Tongue (tissue), 3 donors: ENCODE measurements at places on chromosomes 1 and 21. TPM values are rescaled to one million over a fixed set of nuclear protein-coding genes. Genes with fewer than 3 reads are reported as not detected.

DNA sequence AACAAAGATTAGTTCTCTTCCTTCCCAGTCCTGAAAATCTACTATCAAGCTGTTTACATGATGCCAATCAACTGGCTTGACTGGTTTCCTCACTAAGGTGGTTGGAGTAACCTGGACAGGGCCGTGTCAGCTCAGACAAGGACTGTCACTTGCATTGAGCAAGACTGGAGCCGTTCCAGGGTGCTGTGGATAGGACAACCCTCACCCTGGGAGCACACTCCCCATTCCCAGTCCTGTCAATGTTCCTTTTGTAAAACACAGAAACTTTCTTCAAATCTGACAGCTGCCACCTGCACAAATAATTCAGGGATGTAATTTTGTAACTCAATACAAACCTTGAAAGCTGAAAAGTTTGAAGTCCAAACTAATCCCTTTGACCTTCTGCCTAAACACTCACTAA, 31.4 kb downstream of the PLPP3 start:
- peak; percentile 38 for DNase-seq

- no peak for DNase-seq
Measured at GRCh38 chr1:90726425-90726985, 9.4 kb upstream of the BARHL2 start.

- DNase-seq, result peak; percentile 79
Measured at GRCh38 chr1:178310685-178311105, 186.1 kb downstream of the CLEC20A start.

- no peak for DNase-seq
Measured at GRCh38 chr1:90710579-90711536, 6.2 kb downstream of the BARHL2 start.

Gene SMCP
- not detected for total RNA-seq

- DNase-seq, result no peak
Measured at GRCh38 chr1:77220687-77221463, 1.6 kb upstream of the PIGK start.

GRCh38 chr1:56709269-56709880, 64.3 kb downstream of the PRKAA2 start:
- DNase-seq, result peak; percentile 81

DNA sequence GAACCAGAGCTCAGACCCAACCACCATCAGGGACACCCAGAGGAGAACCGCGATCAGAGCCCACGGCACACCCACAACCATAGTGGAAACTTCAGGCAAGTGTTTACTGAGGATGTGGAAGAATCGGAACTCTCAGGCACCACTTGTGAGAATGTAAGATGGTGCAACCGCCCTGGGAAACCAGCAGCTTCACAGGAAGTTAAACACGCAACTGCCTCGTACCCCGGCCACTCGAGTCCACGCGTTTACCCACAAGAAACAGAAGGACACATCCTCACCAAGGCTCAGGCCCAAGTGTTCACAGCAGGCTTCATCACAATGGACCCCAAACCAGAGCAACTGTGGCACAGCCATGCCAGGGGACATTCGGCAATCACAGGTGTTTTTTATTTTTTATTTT, 51.4 kb upstream of the COL6A2 start:
- DNase-seq, result no peak

GRCh38 chr21:29777160-29777559, 162.6 kb downstream of the GRIK1 start:
- no peak for DNase-seq

GRCh38 chr1:116986421-116987255, 14.9 kb upstream of the CD101 start:
- DNase-seq, result no peak

- DNase-seq, result no peak
Measured at GRCh38 chr1:53608676-53609075, 130.3 kb downstream of the GLIS1 start.

Gene SH2D1B
- 0.62 TPM for total RNA-seq

DNA sequence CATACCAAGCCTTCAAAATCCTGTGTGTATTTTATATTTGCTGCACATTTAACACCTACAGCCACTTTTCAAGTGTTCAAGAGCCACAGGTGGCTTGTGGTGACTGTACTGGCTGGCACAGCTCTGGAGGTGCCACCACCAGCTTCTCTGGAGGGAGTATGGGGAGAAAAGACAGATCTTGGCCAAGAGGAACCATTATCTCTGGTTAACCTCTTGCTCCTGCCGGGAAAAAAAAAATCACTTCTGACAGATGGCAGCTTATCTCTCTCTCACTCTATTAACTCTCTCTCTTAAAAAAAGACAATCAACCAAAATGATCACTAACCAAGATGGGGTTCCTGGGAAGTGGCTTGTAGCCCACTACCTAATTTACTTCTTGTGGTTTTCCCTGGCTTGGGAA, 1.2 kb upstream of the RIIAD1 start:
- no peak for DNase-seq

Gene SELENBP1
- 40.3 TPM for total RNA-seq

Gene BRDT
- not detected for total RNA-seq

GRCh38 chr1:17156108-17156507, 36.9 kb upstream of the PADI2 start:
- no peak for DNase-seq

DNA sequence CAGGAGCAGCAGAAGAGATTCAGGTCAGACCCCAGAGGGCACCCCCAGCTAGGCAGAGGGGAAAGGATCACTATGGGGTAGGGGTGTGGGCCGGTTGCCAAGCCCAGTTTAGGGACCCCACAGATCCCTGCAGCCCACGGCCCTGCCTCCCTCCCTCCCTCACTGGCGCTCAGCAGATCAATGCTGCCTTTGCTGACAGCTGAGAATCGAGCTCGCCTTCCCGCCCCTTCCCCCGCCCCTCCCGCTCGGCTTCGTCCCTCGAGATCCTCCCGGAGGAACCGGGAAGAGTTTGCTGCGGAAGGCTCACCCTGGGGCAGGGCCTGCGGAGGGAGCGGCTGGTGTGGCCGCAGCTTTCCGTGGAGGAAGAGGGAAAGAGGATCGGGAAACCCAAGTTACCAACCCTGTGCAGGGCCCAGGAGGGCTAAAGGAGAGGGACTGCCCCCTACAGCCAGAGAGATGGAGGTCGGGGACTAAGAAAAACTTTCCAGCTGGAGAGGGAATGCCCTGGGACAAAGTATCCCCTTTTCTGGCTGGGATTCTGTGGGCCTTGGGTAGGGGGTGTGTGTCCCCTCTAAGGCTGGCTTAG, 1.1 kb upstream of the KCNQ4 start:
- DNase-seq, result peak; percentile 53

GRCh38 chr1:32372149-32372756, 9.9 kb downstream of the TSSK3 start:
- no peak for DNase-seq

Gene TMEM269
- not detected for total RNA-seq

DNA sequence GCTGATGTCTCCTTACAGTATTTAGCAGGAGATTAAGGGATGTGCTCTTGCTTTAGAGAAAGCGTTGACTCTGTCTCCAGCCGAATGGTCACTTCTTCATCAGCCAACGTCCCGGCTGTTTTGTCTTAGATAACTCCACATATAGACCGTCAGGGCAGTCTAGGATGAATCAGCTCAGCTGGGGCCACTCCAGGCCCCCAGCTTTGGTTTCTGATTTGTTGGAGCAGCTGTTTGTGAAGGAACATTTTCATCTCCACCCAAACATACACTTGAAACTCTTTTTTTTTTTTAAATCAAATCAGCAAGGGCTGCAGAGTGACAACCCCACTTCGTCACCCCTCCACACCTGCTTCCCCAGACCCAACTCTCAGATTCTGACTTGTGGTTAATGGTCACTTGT, 206.1 kb upstream of the GALNT2 start:
- peak; percentile 64 for DNase-seq

Gene PROK1
- total RNA-seq, result not detected

GRCh38 chr1:243179720-243180119, 75.4 kb downstream of the CEP170 start:
- DNase-seq, result no peak

- DNase-seq, result no peak
Measured at GRCh38 chr1:18434041-18434440, 46.7 kb upstream of the KLHDC7A start.

GRCh38 chr1:10696977-10697376, 99.5 kb downstream of the CASZ1 start:
- DNase-seq, result no peak

Gene TESK2
- 5.5 TPM for total RNA-seq

GRCh38 chr1:100661176-100661575, 58.4 kb upstream of the VCAM1 start:
- DNase-seq, result no peak

DNA sequence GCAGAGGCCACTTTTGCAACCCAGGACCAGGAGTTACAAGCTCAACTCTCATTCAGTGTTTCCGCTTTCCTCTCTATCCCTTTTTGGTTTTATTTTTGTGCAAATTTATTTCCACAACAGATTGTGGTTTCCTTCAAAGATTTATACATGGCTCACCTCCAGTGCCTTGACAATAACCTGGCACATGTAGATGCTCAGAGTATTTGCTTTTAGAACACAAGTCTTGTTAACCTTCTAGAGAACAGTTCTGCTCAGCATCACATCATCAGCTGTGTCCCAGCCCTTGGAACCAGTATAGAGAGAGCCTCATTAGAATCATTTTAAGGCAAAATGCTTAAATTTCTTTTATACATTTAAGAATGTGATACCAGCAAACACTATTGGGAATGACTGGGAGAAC, 133.7 kb downstream of the TENT5C start:
- peak; percentile 63 for DNase-seq

DNA sequence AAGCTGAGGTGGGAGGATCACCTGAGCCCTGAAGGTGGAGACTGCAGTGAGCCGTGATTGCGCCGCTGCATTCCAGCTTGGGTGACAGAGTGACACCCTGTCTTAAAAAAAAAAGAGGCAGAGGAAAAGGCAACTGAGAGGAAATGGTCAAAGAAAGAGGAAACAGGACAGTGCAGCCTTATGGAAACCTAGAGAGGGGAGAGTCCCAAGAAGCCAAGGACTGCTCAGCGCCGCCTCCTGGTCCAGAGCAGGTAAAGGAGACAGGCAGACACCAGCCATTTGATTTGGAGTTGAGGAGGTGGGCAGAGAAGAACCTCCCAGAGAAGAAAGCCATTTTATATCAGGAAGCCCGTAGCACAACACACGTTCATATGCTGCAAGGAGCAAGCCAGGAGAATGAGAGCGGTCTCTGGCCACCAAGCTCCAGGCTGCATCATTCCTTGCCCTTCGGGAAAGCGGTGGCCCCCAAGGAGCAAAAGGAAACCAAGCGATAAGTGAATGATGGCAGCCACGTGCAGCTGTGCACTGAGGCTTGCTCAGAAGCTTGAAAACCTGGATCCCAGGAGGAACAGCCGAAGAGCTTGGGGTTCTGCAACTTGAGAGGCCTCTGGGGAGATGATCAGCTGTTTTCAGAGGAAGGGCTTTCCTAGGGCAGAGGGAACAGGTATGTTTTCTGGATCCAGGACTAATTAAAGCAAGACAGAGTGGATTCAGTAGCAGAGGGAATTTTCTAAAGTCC, 33.7 kb downstream of the LRRC42 start:
- no peak for DNase-seq

Gene LCE1D
- not detected for total RNA-seq

- no peak for DNase-seq
Measured at GRCh38 chr1:150196417-150196816, 39.5 kb downstream of the ANP32E start.

DNA sequence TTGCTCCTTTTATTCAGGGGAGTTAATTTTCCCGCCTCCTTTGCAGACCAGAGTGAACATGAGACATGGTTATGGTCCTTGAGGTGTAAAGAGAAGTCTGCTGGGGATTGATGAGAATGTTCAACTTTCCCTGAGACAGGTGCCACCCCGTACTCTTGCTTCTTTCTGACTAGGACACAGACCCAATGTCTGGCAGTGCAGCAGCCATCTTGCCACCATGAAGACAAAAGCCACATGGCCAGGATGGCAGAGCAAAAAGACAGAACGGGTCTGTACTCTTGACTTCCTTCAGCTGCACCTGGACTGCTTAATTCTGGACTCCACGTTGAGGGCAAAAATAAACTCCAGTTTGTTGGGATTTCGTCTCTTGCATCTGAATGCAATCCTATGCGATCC, 54.1 kb downstream of the KLHDC7A start:
- no peak for DNase-seq

Gene SLAMF9
- not detected for total RNA-seq

DNA sequence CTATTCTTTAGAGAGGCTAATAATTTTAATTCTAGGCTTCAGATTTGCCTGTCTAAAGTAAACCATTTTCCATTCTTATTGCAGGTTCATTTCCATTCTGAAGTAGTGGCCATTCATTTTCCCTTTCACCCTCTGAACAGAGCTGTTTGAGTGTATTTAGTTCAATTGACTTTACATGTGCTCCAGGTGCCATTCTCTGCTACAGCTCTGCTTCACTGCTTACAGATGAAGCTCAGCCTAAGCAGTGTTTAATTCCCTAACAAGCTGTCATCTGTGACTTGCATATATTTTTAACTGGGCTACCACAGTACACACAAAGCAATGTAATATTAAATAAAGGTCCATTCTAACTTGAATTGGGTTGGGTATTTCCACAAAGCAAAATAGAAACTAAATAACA, 1031.6 kb downstream of the KCNT2 start:
- no peak for DNase-seq

DNA sequence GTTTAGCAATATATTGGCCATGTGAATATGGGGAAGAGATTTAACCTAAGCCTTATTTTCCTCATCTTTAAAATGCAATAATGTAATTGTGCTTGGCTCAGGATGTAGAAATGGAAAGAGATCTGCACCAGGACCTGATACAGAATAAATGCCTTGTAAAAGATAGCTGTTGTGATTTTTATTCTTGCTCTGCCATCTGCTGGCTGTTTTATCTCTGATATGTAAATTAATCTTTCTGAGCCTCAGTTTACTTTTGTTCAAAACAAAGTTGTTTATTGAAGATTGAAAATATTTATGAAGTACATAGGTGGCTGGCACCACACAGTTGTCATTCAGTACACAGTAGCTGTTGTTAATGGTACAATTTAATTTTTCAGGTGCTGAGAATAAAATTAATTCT, 21.9 kb downstream of the ZYG11B start:
- DNase-seq, result no peak

Gene FCMR
- 4.4 TPM for total RNA-seq

DNA sequence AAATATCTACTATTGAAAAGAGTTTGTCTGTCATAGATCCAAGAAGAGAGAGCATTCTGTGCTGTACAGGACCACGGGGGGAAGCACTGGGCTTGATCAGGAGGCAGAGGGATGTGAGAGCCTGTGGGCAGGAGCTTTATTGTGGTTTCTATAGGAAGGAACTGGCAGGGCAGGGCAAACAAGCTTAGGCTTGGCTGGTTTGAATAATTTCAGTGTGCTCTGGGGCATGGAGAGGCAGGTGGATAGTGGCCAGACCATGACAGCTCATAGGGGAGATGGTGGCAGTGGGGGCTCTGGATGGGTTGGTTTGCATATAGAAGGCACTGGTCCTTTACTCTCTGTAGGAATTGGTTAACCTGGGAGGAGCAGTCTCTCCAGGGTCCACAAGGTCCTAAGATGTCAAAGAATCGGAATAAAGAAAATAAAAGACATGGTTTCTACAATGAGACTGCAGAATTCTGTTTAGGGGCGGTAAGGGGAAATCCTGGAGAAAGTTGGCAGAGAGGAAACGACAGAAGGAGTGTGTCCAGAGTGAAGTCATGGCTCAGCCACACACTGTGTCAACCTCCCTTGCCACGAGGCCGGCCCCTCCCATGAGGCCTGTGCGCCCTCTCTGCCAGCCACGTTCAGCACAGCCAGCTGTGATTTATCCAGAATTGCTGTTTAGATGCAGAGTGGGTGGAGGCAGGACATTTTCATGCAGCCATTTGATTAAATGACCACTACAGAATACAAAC, 81.7 kb upstream of the PGBD5 start:
- peak; percentile 86 for DNase-seq
